CD4-positive, alpha-beta T cell (primary cell): ENCODE measurements at places on chromosomes 11 and 22.

DNA sequence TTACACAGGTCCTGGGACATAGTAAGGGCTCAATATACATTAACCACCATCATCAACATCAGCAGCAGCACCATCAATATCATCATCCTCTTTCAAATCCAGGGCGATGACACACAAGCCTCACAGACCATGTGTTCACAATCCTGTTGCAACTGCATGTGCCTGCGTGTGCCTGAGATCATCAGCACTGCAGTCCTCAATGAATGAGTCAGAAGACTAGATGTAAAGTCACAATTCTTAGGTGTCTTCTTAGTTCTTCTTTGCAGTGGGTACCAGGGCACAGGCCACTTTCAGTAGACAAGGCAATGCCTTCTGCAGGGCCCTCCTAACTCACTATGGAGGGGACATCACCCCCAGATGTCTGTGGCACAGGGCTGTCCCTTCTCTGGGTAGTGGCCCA lies 111.1 kb downstream of the MYO18B start:
- DNase-seq = no peak

DNA sequence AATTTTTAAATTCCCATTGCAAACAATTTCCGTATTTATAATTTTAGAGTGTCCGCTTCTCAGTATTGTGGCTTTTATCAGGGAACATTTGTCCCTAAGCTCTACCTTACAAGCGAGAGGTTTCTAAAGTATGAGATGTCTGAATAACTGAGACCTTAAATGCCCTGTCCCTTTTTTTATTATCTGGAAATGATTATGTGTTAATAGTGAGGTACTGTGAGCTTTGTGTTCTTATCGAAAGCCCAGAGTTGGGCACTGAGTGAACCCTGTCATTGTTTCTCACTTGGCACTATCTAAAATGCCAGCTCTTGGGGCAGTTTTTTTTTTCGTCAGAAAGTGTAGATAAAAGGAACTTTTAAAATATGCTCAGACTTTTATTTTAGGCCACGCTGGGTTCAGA lies 9.5 kb downstream of the CTTN start:
- no peak for DNase-seq

DNA sequence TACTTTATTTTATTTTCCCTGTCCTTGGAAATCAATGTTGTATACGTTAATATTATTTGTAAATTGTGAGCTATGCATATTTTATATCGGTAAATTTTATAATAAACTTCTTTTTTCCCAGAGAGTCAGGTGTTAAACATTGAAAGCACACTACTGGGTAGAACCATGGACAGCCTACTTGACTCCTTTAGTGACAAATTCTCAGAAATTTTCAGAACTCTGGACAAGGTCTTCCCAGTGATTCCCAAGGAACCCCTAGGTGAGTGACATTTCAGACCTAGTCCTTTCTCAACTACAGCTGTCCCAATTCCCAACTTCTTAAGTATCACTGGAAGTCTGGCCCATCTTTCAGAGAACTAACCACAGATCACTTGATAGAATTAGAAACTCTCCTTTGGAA lies 107.2 kb downstream of the RCN1 start:
- no peak for DNase-seq

GRCh38 chr11:71115770-71116692 lies 136.3 kb downstream of the SHANK2 start:
- DNase-seq = no peak
